ENCODE measurements at places on chromosomes 16 and 17.
A peak's percentile ranks its signal among the peaks of the same experiment; 100 is the strongest.

DNA sequence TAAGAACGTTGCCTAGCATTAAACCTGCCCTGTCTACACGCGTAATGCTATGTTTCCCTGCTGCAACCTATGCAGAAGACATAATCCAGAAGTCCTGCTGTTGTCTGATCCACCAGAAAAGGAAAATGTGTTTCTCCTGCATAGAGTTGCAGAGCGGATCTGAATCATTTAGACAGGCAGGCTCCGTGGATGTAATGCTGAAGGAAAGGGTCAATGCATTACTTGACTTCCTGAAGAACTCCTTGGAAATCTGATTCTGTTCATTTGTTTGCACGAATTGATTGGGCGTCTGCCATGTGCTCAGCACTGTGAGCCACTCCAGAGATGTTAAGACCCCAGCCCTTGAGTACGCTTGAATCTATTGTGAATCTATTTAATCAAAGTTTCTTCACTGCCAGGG lies 83.4 kb downstream of the FOXL1 start:
- no peak for DNase-seq

DNA sequence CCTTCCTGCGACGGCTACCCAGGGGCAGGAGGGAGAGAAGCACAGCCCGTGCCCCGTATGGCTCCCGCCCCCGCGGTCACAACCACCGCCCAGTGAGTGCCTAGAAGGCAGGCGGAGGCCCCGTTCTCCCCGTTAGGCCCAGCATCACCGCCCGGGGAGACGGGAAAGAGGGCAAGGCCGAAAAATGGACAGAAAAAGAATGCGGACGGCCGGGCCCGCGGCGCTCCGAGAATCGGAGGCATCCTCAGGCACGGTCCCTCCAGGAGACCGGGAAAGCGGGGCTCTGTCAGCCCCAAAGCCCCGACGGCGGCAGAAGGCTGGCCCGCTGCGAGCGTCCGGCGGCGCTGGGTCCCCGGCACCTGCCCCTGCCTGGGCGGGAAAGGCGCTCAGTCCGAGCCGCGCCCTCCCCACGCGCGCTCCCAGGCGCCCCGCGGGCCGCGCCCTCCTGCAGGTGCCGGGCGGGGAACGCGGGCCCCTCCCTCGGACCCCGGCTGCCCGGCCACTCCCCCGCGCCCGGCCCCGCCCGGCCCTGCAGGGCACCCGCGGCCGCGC lies 407 bp downstream of the MCRIP1 start:
- no peak for DNase-seq

DNA sequence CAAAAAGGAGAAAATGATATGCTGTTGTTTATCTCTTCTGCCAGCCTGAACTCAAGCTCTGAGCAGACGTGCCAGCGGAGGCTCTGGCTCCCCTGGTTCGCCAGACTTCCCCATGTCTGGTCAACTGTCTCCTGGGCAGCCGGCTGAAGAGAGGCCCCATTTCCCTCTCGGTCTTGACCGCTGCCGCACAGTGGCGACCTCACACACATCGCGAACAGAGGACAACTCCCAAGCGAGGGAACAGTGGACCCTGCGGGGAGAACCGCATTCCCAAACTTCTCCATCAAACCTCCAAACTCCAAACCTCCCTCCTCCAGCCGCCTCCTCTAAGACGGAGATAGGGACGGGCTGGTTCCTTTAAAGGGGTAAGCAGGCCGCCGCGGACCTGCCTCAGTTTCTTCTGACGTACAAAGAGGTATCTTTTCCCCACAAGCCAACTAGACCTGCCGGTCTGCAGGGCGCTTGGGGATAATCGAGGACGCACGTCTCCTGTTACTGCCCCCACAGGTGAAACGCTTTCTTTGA lies 24.9 kb upstream of the RFFL start:
- DNase-seq: peak; percentile 3

GRCh38 chr17:42997390-42997983 lies 732 bp upstream of the RPL27 start:
- DNase-seq: no peak

DNA sequence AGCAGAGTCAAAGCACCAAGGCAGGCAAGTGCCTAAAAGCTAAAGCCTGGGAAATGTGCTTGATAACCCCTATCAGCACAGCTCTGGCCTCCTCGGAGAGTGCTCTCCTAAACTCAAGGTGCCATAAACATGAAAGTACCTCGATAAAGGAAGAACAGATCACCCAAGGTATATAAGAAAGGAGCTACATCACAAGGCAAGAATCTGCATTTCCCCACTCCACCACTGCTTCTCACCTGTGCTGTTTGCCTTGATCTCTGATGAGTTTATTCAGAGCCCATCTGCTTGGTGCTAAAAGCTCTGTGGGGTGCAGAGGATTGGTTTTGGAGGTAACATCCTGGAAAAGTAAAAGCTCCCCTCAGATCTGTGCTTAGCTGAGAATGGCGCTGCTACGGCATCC lies 449.5 kb upstream of the CDH5 start:
- no peak for DNase-seq

DNA sequence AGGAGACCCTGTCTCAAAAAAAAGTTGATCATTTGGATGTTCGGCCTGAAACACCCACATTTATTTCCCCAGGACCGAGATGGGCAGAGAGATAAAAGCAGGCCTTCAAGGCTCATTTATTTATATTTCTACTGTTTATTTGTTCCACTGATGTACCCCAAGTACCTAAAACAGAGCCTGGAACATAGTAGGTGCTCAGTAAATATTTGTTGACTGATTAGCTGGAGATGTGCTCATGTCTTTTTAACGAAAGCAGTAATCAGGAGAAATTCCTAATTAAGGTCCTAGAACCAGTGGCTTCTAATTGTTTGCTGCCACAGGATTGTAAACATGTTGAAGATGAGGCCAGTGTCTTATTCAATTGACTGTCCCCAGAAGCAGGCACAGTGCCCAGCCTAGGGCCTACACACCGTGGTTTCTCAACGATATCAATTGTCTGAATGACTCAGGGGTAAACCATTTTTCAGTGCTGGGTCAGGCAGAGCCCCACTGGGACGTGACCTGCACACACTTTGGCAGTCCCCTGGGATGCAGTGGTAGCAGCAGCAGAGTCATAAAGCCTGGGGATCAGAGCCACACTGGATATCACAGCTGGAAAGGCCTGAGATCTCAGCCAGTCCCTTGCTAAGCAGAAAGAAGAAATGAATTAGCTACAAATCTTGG lies 34.8 kb downstream of the SOST start:
- no peak for DNase-seq

- DNase-seq: no peak
Observed at GRCh38 chr17:60065867-60066266, 12.9 kb downstream of the HEATR6 start.
